ENCODE measurements at places on chromosomes 7 and 10. TPM values are rescaled to one million over a fixed set of nuclear protein-coding genes. Genes with fewer than 3 reads are reported as not detected.

GRCh38 chr10:126391192-126391885 lies 3.1 kb upstream of the ADAM12 start:
- H3K27ac ChIP-seq: no peak overlapping the region
- no peaks in the 10 kb centered on the region for H3K27me3 ChIP-seq
- DNase-seq: no peak
- no peaks in the 10 kb centered on the region for H3K36me3 ChIP-seq
- H3K4me1 ChIP-seq: peaks cover 5% of the 10 kb centered on the region

DNA sequence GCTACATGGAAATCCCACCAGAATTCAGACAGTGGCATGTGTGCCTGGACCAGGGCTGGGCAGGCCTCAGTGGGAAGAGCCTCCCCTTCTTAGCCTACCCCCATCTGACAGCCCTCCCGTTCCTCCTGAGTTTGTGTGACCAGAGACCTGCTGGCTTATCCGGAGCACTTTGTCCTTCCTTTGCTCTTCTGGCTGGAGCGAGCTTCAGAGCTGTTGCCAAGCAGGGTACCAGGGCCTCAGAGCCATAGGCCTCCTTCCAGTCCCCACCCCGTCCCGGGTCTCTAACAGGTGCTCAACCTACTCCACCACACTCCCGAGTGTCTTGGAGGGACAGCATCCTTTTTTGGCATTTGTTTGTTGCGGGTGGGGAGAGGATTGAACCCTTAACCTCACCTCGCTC lies 26.5 kb upstream of the TRIM8 start:
- H3K4me1 ChIP-seq: peaks cover 13% of the 10 kb centered on the region
- no peaks in the 10 kb centered on the region for H3K27me3 ChIP-seq
- no peaks in the 10 kb centered on the region for H3K36me3 ChIP-seq
- no peak for DNase-seq
- no peak overlapping the region for H3K4me3 ChIP-seq

GRCh38 chr10:52703898-52704297 lies 68.7 kb downstream of the MBL2 start:
- DNase-seq: peak; percentile 93
- peak overlapping the region; percentile 62 for H3K4me3 ChIP-seq
- H3K27me3 ChIP-seq: no peaks in the 10 kb centered on the region
- H3K36me3 ChIP-seq: no peaks in the 10 kb centered on the region
- peak overlapping the region; percentile 83 for H3K27ac ChIP-seq
- peaks cover 32% of the 10 kb centered on the region for H3K4me1 ChIP-seq

GRCh38 chr7:52088008-52088901 lies 771.6 kb upstream of the COBL start:
- H3K27ac ChIP-seq: no peak overlapping the region
- no peaks in the 10 kb centered on the region for H3K27me3 ChIP-seq
- H3K4me3 ChIP-seq: no peak overlapping the region
- H3K4me1 ChIP-seq: no peaks in the 10 kb centered on the region

DNA sequence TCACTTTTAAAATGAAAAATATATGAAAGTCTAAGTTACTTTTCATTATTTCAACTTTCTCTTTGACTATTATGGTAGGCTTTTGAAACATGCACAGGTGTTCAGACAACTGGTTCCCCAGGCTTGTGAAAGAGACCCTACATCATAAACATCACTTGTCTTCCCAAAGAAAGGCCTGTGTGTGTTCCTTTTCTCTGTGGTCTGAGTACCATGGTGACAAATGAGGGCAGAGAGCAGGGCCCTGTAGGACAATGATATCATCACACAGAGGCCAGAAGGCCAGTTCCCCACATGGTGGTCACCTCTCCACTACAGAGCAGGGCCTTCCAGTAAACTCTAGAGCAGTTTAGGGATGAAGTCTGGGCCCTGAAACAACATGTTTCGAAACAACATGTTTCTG lies 288.8 kb downstream of the USP6NL start:
- no peak for DNase-seq
- peaks cover 43% of the 10 kb centered on the region for H3K27me3 ChIP-seq
- no peak overlapping the region for H3K4me3 ChIP-seq
- H3K27ac ChIP-seq: no peak overlapping the region

The KCNIP2 gene
- 1.5 TPM for total RNA-seq

DNA sequence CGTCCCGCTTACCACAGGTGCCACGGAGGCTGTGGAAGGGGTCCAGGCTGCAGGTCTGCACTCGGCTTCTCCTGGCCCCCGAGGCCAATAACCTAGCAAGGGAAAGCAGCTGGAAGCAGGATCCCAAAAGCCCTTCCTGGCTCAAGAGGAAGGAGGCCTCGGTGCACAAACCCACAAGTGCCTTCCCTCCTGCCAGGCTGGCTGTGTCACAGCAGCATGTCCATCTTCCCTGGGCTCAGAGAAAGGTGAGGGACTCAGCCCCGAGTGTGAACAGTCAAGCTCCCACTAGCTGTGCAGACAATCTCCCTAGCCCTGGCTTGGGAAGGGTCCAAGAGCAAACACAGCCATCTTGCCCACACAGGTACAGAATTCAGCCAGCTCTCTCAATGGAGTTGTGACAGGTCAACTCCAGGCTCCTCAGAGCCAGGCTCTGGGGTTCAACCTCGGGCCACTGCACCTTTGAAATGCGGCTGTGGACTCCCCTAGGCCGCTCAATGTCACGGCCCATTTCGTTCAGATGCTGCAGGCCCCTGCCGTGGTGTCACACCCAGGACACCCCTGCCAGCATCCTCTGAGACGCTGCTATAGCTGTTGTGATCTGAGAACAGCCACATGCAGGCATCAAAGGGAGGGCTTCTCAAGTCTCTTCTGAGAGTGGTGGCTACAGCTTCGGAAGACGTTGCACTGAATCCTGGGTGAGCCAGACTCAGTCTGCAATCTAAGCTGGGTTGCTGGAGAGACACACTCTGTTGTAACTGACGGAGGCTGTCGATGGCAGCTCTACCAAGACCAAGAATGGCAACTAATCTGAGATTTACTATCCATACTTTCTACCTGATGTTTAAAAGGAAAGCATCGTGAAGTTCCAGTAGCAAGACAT lies 137.9 kb downstream of the DIP2C start:
- no peak for DNase-seq
- peaks cover 17% of the 10 kb centered on the region for H3K4me1 ChIP-seq
- no peak overlapping the region for H3K4me3 ChIP-seq

The ITPRID1 gene
- total RNA-seq: not detected

The LRRC17 gene
- not detected for total RNA-seq

DNA sequence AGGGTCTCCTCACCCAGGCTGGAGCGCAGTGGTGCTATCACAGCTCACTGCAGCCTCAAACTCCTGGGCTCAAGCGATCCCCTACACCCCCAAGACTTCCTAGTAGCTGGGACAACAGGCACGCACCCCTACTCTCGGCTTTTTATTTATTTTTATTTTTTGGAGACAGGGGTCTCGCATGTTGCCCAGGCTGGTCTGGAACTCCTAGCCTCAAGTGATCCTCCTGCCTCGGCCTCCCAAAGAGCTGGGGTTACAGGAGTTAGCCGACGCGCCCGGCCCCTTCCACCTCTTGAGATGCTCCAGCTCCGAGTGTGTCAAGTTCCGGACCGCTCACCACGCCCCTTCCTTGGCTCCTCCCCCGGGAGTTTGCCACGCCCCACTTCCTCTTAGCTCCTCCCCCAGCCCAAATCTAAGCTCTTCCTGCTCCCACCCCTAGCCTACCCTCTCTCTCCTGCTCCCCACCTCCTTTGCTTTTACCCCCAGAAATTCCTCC lies 6.3 kb downstream of the NAT16 start:
- no peaks in the 10 kb centered on the region for H3K36me3 ChIP-seq
- DNase-seq: peak; percentile 75
- peaks cover 41% of the 10 kb centered on the region for H3K27me3 ChIP-seq
- H3K4me1 ChIP-seq: peaks cover 28% of the 10 kb centered on the region

- H3K27ac ChIP-seq: no peak overlapping the region
- no peaks in the 10 kb centered on the region for H3K4me1 ChIP-seq
- H3K27me3 ChIP-seq: no peaks in the 10 kb centered on the region
- H3K4me3 ChIP-seq: no peak overlapping the region
- H3K36me3 ChIP-seq: no peaks in the 10 kb centered on the region
These were observed 42.4 kb upstream of the AGBL3 start for GRCh38 chr7:134943785-134944400.

The NKX6-2 gene
- not detected for total RNA-seq

The OR6V1 gene
- total RNA-seq: not detected
